Eye (tissue), 1 donor: ENCODE measurements at places on chromosomes 13 and 19.
A peak's percentile ranks its signal among the peaks of the same experiment; 100 is the strongest.

DNA sequence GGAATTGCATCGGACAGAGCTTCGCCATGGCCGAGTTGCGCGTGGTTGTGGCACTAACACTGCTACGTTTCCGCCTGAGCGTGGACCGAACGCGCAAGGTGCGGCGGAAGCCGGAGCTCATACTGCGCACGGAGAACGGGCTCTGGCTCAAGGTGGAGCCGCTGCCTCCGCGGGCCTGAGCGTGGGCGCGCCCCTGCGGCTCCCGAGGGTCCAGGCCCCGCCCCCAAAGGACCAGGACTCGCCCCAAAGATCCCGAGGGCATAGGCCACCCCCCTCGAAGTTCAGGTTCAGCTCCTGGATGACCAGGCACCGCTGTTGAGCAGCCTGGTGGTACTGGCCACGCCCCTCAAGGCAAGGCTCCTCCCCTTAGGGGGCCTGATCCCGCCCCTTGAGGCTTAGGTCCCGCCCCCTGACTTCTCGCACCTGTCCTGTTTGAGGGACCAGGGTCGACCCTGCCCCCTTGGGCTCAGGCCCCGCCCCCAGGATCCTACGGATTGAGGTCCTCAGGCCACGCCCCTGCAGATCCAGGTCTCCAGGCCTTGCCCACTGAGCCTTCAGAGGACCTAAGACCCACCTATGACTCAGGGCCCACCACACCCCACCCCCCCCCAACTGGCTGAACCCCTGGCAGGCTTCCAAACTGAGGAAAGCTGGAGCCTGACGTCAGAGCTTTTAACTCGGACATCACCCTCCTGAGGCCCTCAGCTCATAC lies 43.1 kb downstream of the CYP4F22 start:
- DNase-seq = peak; percentile 25

DNA sequence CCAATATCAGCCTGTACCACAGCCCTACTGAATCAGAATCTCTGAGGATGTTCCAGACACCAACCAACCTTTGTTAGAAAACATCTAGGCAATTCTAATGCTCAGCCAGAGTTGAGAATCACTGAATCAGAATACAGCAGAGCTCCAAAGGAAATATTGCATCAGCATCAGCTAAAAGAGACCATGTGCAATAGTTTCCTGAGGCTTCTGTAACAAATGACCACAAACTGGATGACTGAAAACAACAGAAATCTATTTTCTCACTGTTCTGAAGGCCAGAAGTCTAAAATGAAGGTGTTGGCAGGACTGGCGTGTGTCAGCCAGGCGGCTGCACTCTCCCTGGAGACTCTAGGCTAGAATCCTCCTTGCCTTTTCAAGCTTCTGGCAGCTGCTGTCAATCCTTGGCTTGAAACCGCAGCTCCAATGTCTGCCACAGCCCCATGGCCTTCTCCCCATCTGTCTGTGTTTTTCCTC lies 1.2 kb upstream of the DCT start:
- DNase-seq = peak; percentile 44

- DNase-seq = no peak
Measured at GRCh38 chr19:39351537-39352064, 9.4 kb downstream of the SAMD4B start.

- DNase-seq = no peak
Measured at GRCh38 chr13:30585748-30586262, 31.9 kb upstream of the USPL1 start.

DNA sequence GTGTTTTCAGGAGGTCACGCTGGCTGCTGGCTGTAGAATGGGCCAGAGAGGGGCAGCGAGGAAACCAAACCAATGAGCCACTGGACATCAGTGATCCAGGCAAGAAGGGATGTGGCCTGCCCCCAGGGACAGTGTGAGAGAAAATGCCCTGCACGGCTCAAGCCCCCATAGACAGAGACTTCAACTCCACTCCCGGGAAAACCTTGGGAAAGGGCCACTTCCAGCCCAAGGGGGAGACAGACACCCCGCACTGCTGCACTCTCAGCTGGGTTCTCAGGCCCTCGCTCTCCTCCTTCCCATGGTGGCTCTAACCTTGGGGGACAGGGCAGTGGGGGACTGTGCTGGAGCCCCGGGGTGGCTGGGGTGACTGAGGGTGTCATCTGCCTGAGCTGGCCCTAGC lies 172.0 kb downstream of the KATNAL1 start:
- no peak for DNase-seq

DNA sequence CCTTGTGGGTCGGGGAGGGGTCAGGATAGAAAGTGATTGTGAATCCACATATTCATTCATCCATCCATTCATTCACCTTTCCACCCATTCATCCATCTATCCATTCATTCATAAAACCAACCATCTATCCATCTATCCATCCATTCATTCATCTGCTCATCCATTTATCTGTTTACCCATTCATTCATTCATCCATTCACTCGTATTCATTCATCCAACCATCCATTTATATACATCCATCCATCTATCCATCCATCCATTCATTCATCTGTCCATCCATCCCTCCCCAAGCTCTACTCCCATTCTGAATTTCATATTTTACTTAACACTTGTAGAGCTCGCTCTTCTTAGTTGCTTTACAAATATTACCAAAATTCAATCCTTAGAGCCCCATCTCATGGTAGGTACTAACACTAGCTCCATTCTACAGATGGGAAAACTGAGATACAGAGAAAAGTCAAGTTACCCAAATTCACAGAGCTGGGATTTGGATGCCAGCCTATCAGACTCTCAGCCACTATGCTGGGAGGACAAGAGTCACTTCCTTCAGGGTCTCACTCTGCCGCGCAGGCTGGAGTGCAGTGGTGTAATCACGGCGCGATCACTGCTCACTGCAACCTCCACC lies 37.6 kb downstream of the PIN1 start:
- DNase-seq = no peak

DNA sequence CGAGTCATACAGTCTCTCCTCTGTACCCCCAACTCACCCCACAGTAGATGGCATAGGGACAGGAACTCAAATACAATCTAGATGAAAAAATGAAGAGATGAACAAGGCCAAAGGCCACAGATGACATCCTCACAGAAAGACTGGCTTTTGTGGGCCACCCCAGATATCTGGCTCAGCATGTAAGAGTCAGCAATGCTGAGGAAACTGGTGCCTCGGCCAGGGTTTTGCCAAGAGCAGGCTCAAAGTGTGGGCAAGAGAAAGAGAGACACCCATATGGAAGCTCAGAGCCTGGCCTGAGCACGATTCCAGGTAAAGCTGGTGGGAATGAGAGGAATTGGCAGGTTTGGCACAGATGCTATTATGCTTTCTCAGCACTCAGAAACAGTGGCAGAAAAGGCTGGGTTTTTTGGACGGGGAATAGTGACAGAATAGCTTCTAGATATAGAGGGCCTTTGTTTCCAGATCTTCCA lies 460.6 kb downstream of the FOXO1 start:
- no peak for DNase-seq

DNA sequence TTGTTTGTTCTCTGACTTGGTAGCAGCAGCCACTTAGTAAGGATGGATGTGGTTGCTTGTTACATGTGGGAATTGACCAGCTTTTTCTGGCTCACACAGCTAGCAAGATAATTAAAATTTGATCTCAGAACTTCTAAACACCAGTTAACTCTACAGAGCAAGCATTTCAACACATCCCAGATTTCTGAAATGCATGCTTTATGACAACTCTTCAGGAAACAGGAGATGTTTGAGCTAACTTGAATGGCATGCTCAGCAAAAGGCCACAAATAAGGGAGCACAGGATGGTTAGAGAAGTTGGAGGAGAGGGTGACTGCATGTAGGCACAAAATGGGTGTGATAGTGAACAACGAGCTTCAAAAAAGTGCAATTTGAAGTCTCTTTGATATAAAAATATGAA lies 167.1 kb upstream of the SPRY2 start:
- DNase-seq = no peak

GRCh38 chr13:37995092-37995491 lies 125.5 kb upstream of the TRPC4 start:
- DNase-seq = peak; percentile 65

- DNase-seq = no peak
Measured at GRCh38 chr19:18771328-18772242, 19.5 kb downstream of the COMP start.

DNA sequence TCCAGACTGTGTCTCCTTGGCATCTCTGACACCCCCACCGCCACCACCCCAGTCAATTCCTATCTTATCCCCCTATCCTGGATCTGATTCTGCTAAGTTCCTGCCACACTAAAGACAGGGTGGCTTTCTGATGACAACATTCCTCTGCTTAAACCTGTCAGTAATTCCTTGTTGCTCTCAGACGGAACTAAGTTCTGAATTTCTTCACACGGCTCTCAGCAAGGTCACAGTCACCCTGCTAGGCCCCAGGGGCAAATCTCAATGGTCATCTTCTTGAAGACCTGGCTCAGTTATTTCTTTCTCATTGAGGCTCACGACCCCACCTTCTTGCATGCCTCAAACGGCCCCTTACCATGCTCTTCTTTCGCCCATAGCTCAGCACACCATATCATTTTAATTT lies 7.6 kb downstream of the ALOX5AP start:
- no peak for DNase-seq

GRCh38 chr19:10842788-10843187 lies 5.4 kb upstream of the C19orf38 start:
- no peak for DNase-seq

GRCh38 chr19:36100476-36100875 lies 10.5 kb upstream of the OVOL3 start:
- no peak for DNase-seq

GRCh38 chr13:45601680-45602079 lies 13.9 kb downstream of the ERICH6B start:
- no peak for DNase-seq

GRCh38 chr19:33094436-33095067 lies 13.6 kb downstream of the GPATCH1 start:
- DNase-seq = no peak

GRCh38 chr19:15120135-15121026 lies 13.2 kb downstream of the SYDE1 start:
- no peak for DNase-seq

GRCh38 chr19:17866312-17866963 lies 5.3 kb upstream of the SLC5A5 start:
- no peak for DNase-seq

DNA sequence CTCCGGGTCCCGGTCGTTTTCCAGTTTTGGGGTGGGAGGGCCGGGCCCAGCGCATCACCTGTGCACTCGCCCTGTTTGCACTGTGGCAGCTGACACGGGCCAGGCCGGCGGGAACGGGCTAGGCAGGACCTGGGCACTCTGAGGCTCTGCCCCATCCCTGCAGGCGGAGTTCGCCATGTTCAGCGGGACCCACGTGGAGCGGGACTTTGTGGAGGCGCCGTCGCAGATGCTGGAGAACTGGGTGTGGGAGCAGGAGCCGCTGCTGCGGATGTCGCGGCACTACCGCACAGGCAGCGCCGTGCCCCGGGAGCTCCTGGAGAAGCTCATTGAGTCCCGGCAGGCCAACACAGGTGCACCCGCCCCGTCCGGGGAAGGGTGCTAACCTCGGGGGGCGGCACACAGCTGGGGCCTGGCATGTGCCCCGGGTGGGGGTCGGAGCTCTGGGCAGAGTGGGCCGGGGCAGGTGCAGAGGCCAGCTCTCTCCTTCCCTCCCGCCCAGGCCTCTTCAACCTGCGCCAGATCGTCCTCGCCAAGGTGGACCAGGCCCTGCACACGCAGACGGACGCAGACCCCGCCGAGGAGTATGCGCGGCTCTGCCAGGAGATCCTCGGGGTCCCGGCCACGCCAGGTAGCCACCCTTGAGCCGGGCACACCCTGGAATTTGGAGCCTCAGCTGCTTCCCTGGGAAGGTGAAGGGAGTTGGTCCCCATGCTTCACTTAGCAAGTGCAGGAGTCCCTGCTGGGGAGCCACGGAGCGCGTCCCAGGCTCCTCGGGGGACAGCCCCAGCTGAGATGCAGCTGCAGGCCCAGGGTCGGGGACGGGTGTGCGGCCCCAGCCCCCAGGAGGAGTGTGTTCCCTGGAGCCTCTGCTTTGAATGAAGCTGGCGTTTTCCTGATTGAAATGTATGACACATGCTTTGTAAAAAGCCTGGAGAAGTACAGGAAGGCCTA lies 9.3 kb upstream of the ZNF554 start:
- no peak for DNase-seq

GRCh38 chr19:37654629-37655300 lies 500 bp downstream of the ZFP30 start:
- peak; percentile 81 for DNase-seq

- DNase-seq = no peak
Measured at GRCh38 chr13:98688373-98688772, 64.1 kb downstream of the SLC15A1 start.

DNA sequence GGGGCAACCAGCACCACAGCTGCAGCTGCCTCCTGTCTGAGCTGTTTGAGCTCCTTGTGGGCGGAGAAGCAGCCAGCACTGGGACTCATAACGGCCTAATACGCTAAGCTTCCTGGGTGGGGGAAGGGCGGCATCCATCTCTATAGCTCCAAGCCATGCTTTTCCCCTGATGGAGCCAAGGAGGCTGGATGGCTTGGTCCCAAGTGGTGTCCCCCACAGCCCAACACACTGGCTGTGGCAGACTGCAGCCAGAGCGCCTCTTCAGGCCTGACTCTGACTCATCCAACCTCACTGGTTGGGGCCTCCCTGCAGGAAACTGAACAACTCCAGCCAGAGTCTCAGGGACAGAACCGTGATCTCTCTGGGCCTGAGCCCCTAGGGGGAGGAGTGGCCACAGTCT lies 537.3 kb downstream of the SUCLA2 start:
- DNase-seq = no peak

- peak; percentile 64 for DNase-seq
Measured at GRCh38 chr19:46411925-46412649, 1.3 kb downstream of the CCDC8 start.

DNA sequence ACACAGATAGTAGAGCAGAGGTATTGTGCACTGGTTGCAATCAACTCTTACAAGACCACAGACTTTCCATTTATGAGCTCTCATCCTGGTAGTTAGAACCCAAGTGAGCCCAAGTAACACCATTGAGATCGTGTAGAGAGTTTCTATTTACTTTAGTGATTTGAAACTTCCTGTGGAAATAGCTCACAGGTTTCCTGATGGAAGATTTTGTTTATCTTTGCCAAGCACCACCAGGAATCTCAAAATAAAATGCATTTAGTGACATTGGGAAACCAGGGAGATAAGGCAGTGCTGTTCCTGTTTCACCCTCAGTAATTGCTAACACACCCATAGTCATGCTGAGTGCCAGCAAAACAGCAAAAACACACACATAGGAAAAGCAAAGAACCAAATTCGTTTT lies 102.5 kb downstream of the FLT1 start:
- no peak for DNase-seq

GRCh38 chr13:105530468-105530867 lies 1005.0 kb downstream of the EFNB2 start:
- DNase-seq = no peak

DNA sequence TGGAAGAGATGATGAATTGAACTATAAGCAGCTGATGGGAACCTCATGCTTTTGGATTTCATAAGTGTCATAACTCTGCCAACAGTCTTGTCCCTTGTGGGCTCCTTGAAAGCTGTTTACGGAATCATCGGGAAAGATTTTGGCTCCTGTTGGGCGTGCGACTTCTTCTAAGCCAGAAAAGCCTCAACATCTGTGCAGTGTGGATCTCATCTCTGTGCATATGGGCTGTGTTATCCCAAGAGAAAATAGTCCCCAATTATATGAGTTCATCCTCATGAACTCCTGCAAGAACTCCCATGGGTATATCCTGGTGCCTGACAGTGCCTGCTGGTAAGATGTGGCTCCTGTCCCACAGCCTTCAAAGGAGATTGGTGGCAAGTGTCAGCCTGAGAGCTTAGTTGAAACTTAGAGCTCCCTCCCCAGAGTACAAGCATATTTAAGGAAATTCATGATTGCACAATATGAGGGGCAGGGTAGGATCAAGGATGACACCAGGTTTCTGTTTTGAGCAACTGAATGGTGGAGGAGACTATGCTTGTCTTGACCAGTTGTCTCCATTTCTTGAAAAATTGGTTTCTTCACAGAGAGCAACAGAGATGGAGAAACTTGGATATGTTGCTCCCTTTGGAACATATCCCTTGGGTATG lies 243.5 kb downstream of the ITGBL1 start:
- DNase-seq = peak; percentile 22
